ENCODE measurements at places on chromosomes 1 and 21.

DNA sequence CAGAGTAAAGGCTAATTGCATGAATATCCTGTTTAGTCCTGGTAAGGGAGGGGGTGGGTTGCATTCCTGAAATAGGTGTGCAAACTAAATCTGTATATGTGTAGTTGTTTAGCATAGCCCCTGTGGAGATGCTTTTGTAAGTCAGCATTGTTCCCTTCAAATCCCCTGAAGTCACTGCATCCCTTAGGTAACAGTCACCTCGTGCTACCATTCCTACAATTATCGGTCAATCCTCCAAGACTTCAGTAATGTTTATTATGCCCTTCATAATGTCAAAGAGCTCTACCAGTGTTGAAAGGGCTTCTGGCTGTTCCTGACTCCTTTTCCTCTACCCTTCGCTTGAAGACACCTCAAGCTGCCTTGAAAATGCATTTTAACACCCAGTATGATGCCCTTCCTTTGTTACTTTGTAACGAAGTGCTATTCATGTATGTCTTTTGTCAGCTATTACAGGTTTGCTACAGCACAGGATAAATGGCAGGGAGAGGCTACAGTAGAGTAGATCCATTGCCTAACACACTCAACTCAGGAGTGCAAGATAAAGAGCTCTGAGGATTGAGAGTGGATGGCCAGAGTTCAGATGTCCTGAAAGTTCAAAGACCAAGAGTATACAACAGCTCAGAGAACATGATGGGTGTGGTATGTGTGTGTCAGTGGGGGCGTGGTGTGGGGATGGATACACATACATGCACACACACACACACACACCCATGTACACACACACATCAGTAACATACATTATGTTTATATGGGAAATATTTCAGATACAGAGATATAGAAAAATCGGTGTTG, 27.4 kb upstream of the FOXD3 start:
- DNase-seq = no peak

DNA sequence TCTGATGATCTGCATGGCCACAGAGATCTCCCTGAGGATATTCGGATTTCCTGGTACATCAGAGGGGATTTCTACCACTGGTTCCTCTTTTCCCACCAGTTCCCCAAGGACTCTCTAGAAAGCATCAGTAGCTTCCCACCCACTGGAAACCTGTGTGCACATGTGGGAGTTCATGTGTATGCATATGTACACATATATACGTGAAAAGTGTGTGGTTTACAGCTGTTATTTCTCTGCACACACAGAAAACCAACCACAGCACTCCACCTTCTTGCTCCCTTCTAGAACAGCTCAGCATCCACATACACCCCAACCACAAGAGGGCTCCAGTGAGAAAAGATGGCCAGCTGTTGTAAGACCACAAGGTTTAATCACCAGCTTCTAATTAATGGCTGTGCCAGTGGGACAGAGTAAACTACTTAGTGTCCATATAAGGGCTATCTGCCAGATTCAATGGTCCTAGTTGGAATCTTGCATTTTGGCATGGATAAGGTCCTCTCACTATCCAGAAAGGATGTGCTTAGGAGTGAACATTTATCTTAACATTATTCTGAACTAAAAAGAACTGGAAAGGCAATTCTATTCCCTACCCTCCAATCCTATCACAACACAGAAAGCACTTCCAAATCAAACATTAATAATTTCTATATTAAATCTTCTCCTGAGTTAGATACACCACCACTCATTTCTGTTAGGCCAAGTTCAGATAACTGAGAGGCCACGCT, 24.1 kb downstream of the GPR3 start:
- peak; percentile 83 for DNase-seq

DNA sequence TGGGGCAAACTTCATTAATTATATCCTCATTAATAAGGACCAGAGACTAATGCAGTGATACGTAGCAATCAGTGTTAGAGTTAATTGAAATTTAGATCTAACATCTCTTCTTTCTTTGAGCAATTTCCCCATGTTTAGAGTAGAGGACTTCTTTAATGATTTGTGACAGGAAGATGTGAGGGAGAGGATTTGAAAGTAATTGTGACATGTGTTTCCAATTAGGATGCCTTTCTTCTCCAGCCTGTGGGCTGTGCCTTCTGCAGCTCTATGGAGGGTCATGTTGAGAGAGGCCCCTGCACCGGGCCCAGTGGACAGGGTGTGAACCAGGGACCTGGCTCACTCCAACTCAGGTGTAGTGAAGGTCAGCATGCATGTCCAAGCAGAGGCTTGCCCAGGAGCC, 103.0 kb downstream of the GREM2 start:
- DNase-seq = peak; percentile 77

DNA sequence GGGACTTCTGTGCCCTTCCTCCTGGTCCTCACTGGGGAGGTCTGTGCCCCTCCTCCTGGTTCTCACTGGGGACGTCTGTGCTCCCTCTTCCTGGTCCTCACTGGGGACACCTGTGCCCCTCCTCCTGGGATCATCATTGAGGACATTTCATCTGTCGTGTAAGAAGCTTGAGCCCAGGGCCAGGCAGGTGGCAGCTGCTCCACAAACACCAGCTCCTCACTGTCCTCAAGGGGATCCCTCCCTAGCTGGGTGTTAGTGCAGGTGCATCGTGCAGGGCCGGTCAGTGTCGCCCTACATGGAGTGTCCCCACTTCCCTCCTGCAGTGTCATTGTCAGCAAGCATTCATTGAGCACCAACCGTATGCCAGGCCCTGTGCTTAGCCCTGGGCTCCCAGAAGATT, 312.7 kb downstream of the PTPRU start:
- no peak for DNase-seq

DNA sequence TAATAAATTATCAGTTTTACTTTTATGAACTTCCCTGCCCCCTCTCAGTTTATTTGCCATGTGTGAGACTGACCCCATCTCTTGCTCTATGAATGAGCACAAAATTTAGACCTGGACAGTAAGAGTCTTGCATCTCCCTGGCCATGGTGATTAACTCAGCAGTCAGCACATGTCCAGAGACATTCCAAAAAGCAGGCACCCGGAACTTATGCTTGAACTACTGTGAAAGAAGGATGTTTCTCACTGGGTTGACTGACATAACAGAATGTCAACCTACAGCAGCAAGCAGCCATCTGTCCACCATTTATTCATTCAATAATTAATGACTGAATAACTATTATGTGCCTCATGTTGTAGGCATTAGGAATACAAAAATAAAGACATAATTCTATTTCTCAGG, 11.3 kb upstream of the SEC16B start:
- no peak for DNase-seq
